ENCODE measurements at places on chromosomes 5 and 9. TPM values are rescaled to one million over a fixed set of nuclear protein-coding genes. Genes with fewer than 3 reads are reported as not detected.

The HEMGN gene
- polyA plus RNA-seq: 137 TPM

The DIRAS2 gene
- polyA plus RNA-seq: not detected

The COL27A1 gene
- polyA plus RNA-seq: 0.07 TPM

The NMUR2 gene
- not detected for polyA plus RNA-seq

The CBY3 gene
- not detected for polyA plus RNA-seq

The SHOC1 gene
- polyA plus RNA-seq: not detected

The GARIN3 gene
- polyA plus RNA-seq: not detected

The IFNA21 gene
- polyA plus RNA-seq: not detected

The BTNL3 gene
- polyA plus RNA-seq: 0.44 TPM

Data from K562 (cell line).